ENCODE measurements at places on chromosomes 1 and 21. TPM values are rescaled to one million over a fixed set of nuclear protein-coding genes. Genes with fewer than 3 reads are reported as not detected.

IFI44 gene
- 9.0 TPM for total RNA-seq

SEMA4A gene
- 3.5 TPM for total RNA-seq

NR1I3 gene
- 52.3 TPM for total RNA-seq

CD247 gene
- total RNA-seq = 2.1 TPM

MFAP2 gene
- total RNA-seq = 1.4 TPM

TLR5 gene
- total RNA-seq = 0.93 TPM

DMBX1 gene
- not detected for total RNA-seq

MROH9 gene
- total RNA-seq = not detected

SLC30A10 gene
- total RNA-seq = 90.9 TPM

CYP4Z1 gene
- total RNA-seq = 0.09 TPM

TBCE gene
- 12.3 TPM for total RNA-seq

TRIM17 gene
- not detected for total RNA-seq

PLEKHA6 gene
- total RNA-seq = 5.3 TPM

HSPA6 gene
- total RNA-seq = 3.1 TPM

DNASE2B gene
- total RNA-seq = not detected

RHCE gene
- total RNA-seq = 89.9 TPM

RNASEL gene
- 3.3 TPM for total RNA-seq

TEX38 gene
- not detected for total RNA-seq

SYT14 gene
- not detected for total RNA-seq

INSRR gene
- not detected for total RNA-seq

SPRR3 gene
- total RNA-seq = not detected

CDC42 gene
- 68.4 TPM for total RNA-seq

HCRTR1 gene
- total RNA-seq = not detected

S100A7 gene
- total RNA-seq = not detected

CD1E gene
- 0.25 TPM for total RNA-seq

TSPEAR gene
- not detected for total RNA-seq

SPSB1 gene
- total RNA-seq = 4.1 TPM

AMY1C gene
- not detected for total RNA-seq

BCL2L15 gene
- 0.70 TPM for total RNA-seq

LIPI gene
- total RNA-seq = not detected

CRYAA gene
- total RNA-seq = not detected

NIBAN1 gene
- 5.5 TPM for total RNA-seq

DRAXIN gene
- total RNA-seq = not detected

KCNH1 gene
- total RNA-seq = not detected

ILDR2 gene
- 0.09 TPM for total RNA-seq

GBP2 gene
- total RNA-seq = 7.4 TPM

POLR3GL gene
- 12.7 TPM for total RNA-seq

ALG6 gene
- 8.5 TPM for total RNA-seq

All from liver (tissue), 10 donors.